ENCODE measurements at places on chromosomes 7 and 10. TPM values are rescaled to one million over a fixed set of nuclear protein-coding genes. Genes with fewer than 3 reads are reported as not detected.

GRCh38 chr10:35554036-35554435 is 51.1 kb upstream of the GJD4 start:
- no peak for DNase-seq

- DNase-seq = no peak
Measured at GRCh38 chr7:144822223-144822622, 13.6 kb downstream of the TPK1 start.

The LRRTM3 gene
- polyA plus RNA-seq = not detected

DNA sequence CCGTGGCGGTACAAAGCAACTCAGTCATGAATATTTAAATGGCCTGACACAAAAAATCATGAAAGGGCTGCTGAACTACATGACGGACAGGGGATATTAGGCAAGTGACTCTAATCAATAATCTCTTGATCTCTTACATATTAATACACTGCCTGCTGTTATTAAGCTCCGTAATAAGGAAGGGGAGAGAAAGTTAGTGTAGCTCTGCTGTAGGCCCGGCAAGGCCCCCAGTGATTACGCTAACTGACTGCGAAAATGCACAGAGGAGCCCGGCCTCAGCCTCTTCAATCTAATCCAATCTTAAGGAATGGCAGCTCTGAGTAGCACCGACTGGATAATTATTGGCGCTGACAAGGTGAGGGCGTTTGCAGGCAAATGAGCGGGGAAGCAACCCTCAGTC is 583.5 kb upstream of the MKI67 start:
- DNase-seq = no peak

The ANK3 gene
- polyA plus RNA-seq = 51.6 TPM

- no peak for DNase-seq
Measured at GRCh38 chr10:79181227-79181626, 112.5 kb downstream of the ZMIZ1 start.

- DNase-seq = no peak
Measured at GRCh38 chr10:11237571-11237970, 219.9 kb downstream of the CELF2 start.

GRCh38 chr10:93081834-93082233 is 8.1 kb downstream of the CYP26A1 start:
- no peak for DNase-seq

GRCh38 chr7:2908103-2908683 is 64.1 kb upstream of the GNA12 start:
- DNase-seq = no peak

DNA sequence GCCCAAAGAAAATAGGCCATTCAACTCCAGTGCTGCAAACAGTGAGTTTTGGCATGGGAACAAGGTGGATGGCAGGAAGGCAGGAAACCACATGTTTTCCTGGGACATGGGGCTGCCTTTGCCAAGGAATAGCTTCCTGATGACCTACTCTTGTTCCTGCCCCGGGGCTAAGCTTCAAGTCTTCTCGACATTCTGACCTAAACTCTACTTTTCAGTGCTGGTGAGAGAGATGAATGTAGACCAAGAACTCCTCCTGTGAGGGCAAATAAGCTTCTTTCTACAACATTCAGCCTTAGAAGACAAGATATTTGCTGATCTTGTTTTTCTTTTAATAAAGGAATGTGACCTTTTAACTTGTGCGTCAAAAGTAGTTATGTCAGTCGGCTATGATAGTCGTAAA is 199.0 kb downstream of the GPR37 start:
- no peak for DNase-seq

- no peak for DNase-seq
Measured at GRCh38 chr7:48085433-48085791, 3.7 kb upstream of the UPP1 start.

DNA sequence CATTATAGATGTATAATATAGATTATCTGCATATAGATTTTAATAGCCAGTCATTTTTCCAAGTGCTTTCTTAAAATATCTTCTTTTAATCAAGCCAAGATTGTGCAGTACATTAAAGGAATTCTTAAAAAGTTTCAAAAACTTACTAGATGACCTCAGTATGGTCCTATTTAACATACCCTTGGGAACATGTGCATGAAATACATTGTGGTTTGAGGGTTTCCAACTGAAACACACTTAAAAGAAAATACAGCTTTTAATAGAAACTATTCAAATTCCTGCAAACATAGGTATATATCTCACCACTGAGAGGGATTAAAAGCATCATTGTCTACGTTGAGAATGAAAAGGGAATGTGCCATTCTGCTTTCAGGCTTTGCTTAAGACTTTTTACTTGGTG is 364.9 kb downstream of the SUGCT start:
- DNase-seq = no peak

- no peak for DNase-seq
Measured at GRCh38 chr10:116108095-116108494, 164.9 kb downstream of the GFRA1 start.

GRCh38 chr10:13823096-13823708 is 236.4 kb downstream of the PRPF18 start:
- DNase-seq = no peak

The GPR26 gene
- not detected for polyA plus RNA-seq

- DNase-seq = peak; percentile 73
Measured at GRCh38 chr10:45001381-45002148, 842 bp downstream of the ZNF22 start.

- no peak for DNase-seq
Measured at GRCh38 chr10:7969623-7970022, 84.9 kb upstream of the GATA3 start.

GRCh38 chr7:26165950-26166683 is 14.1 kb downstream of the NFE2L3 start:
- no peak for DNase-seq

DNA sequence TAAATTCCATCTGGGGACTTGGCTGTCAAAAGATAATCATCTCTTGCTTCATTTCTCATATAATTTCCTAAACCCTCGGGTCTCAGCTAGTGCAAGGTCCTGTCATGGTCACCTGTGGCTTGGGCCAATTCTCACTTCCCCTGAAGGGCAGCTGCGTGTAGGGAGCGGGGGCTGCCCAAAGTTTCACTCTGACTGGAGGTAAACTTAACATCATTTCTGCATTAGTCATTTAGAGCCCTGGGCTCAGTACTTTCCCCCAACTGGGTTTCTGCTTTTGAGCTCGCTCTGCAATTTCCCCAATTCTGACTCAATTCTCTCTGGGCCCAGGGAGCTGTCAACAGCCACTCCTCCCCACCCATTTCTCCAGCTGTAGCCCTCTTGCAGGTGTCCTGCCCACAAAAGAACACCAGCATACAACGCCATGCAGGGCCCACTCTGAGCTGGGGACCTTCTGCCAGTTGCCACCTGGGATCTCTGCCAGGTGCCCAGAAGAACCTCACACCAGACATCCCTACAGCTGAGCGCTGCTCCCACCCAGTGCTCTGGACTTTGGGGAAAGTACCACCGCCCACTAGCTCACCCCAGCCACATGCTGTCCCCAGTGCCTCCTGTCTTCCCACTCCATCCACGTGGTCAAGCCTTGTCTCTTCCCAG is 37.9 kb downstream of the VOPP1 start:
- no peak for DNase-seq

DNA sequence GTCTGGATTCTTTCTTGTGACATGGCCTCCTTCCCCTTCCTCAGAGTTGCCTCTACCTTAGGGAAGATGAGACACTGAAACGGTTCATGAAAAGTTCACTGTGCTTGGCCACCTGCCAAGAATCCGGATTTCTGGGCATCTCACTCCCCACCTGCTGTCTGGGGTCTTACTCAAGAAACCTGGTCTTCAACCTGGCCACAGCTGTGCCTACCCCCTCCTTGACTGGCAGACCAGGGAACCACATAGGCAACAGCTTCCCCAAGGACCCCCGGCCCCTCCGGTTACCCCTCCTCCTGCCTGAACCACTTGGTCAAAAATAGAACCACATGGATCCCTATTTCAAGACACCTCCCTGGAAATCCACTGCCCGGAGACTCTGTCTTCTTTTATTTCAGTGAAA is 58.7 kb upstream of the NANOS1 start:
- DNase-seq = peak; percentile 30

The SPDYE2B gene
- not detected for polyA plus RNA-seq

DNA sequence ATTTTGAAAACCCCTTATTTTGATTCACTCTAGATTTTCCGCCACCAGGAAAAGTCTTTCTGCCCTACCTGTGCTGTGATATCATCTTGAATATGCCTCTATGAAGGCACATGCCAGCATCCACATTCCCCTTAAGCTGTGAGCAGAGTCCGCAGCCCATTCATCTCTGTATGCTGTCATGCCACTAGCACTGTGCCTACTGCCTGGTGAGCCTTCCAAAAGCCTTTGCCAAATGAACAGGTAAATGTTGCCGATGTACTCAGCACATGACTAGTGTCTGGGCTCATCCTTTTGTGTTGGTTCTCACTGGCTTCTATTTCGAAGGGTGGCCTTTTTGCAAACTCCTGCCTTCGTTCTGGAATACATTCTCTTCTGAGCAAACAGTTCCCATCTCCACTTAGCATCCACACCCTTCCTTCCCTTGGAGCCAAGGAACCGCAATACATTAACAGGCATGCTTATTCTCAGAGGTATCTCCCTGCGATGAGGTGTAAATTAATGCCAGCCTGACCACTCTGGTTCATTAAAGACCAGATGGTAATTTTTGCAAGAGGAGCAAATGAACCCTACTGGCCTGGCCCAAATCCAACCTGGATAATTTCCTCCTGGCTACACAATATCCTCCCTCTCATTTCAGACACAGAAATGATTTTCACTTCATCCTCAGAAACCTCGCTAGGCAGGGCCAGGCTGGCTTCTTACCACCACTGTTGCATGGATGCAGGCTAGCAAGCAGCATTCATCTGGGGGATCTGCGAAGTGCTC is 339.7 kb upstream of the NFE2L3 start:
- DNase-seq = no peak

DNA sequence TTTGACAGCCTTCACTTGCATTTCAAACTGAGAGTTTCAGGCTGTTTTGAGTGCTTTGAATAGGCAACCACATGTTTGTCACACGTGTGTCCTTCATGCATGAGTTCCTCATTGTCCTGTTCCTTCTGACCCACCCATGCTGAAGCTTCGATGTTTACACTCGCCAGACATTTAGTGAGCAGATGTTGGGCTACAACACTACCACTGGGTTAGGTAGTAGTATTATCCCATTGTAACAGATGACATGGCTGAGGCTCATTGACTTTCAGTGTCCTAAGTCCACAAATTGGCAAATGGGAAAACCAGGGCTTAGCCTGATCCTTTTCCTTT is 456.1 kb downstream of the PHTF2 start:
- no peak for DNase-seq

DNA sequence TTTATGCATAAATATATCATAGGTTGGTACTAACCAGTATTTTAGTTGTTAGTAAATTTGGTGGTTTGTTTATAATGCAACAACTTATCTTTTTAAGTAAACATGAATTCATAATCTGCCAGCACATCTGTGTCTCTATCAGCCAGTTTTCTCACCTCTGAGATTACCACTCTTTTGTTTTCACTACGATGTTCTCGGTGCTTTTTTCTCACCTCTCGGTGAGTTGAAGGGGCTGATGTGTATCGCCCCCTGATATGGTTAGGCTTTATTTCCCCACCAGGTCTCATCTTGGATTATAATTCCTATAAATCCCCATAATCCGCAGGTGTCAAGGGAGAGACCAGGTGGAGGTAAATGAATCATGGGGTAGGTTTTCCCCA is 114.1 kb downstream of the CAMK1D start:
- DNase-seq = no peak

GRCh38 chr10:18368682-18369081 is 228.5 kb downstream of the CACNB2 start:
- no peak for DNase-seq

DNA sequence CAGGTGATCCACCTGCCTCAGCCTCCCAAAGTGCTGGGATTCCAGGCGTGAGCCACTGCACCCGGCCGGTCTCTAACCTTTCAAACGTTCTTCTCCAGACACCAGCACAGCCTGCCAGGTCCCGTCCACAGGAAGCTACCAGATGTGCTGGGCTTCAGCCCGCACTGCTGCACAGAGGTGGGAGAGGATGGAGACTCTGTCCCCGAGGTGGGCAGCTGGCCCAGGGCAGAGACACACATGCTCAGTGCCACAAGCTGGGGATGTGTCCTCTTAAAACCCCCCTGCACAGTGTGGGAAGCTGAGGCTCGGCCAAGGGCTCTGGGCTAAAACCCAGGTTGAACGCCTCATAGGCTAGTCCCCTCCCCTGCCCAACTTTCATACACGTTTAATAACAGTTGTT is 9.4 kb downstream of the NUDT1 start:
- DNase-seq = no peak

- DNase-seq = no peak
Measured at GRCh38 chr10:112082120-112082519, 101.4 kb downstream of the GPAM start.

GRCh38 chr7:139913021-139913844 is 84.2 kb downstream of the TBXAS1 start:
- no peak for DNase-seq

DNA sequence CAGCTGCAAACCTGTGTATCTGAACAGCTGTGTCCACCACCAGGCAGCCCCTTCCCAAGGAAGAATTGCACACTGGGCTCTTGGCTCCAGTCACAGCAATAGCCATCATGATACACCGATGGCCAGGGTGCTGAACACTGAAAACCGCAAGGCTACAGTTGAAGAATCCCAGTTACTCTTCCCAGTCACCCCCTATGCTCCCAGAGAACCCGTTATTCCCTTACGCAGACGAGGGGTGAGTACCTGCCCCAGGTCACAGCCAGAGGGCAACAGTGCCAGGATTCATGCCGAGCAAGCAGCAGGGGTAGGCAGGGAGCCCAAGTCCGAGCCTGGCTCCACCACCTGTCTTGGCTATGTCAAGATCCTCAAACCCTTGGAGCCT is 57.8 kb downstream of the RASGEF1A start:
- peak; percentile 28 for DNase-seq

The AGR3 gene
- not detected for polyA plus RNA-seq

The FOXP2 gene
- 2.8 TPM for polyA plus RNA-seq

The GPNMB gene
- 10.7 TPM for polyA plus RNA-seq

The NAPEPLD gene
- polyA plus RNA-seq = 9.7 TPM
